Stimulated activated naive CD4-positive, alpha-beta T cell (primary cell): ENCODE measurements at places on chromosomes 5 and 9.

DNA sequence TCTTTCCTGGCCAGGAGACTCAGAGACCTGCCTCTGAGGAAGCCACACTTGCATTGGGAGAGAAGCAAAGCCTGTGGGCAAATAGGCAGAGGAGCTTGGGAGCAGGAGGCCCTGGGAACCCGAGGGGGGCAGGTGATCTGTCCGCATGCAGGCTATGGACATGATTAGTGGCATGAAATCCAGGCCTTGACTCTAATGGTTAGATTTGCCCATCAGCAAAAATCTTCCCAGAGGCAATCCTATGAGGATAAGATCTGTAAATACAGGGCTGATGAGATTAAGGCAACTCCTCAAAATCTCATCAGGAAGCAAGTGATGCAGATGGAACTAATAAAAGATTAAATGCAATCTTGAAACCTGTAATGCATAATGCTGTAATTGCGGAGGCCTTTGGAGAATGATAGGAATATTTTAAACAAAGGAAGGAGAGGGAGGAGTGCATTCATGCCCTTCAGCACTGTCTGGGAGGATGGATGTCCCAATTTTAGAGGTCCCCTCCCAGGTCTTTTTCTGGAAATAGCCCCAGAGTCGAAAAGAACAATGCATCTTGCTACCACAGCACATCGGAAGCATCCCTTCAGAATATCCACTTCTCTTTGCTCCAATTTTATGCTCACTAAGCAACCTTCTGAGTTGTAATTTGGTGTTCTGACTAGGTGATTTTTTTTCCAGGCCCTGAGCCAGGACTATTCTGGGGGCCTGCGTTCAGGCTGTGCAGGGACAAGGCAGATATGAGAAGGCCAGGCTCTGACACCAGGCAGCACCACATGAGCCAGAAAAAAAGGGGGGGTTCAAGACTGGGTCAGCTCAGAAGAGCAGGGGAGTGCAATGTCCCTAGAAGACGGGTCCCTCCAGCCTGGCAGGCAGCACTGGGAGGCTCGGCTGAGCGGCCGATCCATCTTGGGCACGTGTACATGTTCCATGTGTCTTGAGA lies 66.5 kb downstream of the MED10 start:
- DNase-seq, result no peak

- DNase-seq, result peak; percentile 27
Measured at GRCh38 chr5:149271195-149271715, 404 bp upstream of the AFAP1L1 start.

DNA sequence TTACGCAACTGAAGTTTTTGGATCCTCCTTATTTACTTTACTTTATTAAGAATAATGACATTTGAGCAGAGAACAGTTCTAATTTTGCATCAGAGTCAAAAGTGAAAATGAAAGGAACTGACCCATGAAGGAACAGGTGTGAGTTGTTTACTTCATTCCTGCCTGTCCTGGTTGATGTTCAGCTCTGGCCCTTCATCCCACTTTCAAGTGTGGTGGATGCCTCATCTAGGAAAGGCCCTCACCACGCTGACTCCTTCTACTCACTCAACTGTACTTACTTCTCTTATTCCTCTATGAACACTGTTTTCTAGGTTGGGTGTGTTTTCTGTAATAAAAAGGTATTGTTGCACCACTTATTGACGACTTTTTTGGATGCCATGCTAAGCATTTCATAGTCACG lies 61.8 kb upstream of the PLEKHG4B start:
- no peak for DNase-seq

GRCh38 chr5:87853541-87853940 lies 415.1 kb downstream of the TMEM161B start:
- no peak for DNase-seq

- DNase-seq, result no peak
Measured at GRCh38 chr9:35002623-35003022, 13.1 kb downstream of the DNAJB5 start.

DNA sequence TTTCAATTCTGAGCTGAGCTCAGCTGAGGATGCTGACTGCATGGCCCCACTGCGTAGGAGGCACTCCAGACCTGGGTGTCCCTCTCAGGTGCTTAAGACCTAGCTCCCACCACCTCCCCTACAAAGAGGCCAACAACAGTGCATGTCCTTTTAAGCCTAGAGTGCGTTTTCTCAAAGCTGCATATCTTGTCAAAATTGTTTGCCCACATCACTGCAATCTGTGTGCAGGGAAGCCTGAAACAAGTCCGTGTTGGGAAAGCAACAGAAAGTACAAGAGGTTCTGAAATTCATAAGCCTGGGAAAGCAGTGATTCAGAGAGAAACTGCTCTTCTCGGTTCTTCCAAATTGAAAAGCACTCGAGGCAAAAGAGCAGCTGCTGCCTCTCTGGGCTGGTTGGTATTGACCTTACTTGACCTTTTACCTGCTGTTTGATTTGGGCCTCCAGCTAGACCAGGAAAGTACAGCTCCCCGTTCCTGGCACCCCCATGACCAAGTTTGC lies 238.4 kb downstream of the NR2F1-AS1 start:
- no peak for DNase-seq

DNA sequence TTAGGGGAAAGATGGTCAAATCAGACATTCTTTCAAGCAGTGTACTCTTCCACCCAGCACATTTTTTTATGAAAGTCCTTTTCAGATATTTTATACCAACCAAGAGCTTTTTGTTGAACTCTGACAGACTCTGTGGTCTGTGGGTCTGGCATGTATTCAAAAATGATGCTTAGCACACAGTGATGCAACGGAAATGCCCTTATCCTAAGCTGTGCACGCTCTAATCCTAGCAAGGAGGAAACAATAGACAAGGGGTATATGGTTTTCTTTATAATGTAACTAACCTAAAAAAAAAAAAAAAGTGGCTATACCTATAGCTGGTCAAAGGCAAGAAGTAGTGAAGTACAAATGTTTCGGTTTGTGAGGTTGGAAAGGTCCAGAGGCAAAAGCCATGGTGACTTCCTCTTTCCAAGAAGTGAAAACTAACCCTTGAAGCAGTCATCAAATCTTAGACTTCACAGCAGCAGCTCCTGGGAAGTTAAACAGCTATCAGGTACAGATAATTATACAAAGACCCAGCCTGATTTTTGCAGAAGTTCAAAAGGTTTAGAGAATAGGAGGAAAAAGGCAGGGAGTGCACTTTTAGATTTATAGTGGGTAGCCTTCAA lies 82.5 kb downstream of the SEMA6A start:
- DNase-seq, result no peak

- no peak for DNase-seq
Measured at GRCh38 chr5:111143910-111144309, 51.8 kb downstream of the WDR36 start.

GRCh38 chr5:179792612-179793467 lies 946 bp upstream of the LTC4S start:
- no peak for DNase-seq

- no peak for DNase-seq
Measured at GRCh38 chr5:96997265-96997859, 61.5 kb downstream of the LNPEP start.

- DNase-seq, result no peak
Measured at GRCh38 chr9:133830310-133830709, 92.2 kb upstream of the SARDH start.

- no peak for DNase-seq
Measured at GRCh38 chr9:5509573-5509972, 758 bp upstream of the PDCD1LG2 start.

DNA sequence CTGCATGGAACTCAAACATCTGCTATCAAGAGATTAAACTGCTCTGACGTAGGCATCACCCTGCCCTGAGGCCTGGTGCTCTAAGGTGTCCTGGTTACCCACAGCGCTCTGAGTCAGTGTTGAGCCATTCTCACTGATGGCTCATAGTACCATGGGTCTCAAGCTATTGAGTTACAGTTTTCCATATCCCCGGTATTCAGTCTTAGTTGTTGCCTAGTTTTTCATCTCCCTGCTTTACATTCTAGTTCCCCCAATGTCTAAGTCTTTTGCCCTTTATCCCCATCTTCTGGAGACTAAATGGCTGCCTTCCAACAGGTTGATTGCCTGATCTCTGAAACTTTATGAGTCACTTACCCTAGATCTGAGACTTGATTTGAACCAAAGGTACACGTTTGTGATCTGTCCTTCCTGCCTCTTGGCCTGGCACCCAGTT lies 161.2 kb upstream of the PTGER4 start:
- no peak for DNase-seq

DNA sequence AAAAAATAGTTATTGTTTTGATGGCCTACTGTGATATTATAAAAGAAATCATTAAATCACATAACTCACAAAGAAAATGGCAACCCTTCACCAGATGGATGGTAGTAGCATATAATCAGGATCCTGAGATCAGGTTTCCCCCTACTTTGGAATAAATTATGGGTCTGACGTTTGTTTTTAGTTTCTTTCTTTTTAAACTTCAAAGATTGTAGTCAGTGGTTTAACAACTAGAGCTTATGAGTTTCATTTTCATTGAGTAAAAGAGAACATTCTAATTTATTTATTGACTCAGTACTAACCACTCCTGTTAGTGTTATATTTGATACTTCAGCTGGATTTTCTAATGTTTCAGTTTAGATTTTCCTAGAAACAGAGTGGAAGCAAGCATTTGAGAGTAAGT lies 218.0 kb upstream of the PCSK5 start:
- no peak for DNase-seq

- DNase-seq, result no peak
Measured at GRCh38 chr9:137502008-137502911, 43.1 kb upstream of the NSMF start.

- DNase-seq, result no peak
Measured at GRCh38 chr5:165477546-165477945, 1972.1 kb downstream of the MAT2B start.

- no peak for DNase-seq
Measured at GRCh38 chr9:132879457-132880323, 992 bp downstream of the SPACA9 start.

DNA sequence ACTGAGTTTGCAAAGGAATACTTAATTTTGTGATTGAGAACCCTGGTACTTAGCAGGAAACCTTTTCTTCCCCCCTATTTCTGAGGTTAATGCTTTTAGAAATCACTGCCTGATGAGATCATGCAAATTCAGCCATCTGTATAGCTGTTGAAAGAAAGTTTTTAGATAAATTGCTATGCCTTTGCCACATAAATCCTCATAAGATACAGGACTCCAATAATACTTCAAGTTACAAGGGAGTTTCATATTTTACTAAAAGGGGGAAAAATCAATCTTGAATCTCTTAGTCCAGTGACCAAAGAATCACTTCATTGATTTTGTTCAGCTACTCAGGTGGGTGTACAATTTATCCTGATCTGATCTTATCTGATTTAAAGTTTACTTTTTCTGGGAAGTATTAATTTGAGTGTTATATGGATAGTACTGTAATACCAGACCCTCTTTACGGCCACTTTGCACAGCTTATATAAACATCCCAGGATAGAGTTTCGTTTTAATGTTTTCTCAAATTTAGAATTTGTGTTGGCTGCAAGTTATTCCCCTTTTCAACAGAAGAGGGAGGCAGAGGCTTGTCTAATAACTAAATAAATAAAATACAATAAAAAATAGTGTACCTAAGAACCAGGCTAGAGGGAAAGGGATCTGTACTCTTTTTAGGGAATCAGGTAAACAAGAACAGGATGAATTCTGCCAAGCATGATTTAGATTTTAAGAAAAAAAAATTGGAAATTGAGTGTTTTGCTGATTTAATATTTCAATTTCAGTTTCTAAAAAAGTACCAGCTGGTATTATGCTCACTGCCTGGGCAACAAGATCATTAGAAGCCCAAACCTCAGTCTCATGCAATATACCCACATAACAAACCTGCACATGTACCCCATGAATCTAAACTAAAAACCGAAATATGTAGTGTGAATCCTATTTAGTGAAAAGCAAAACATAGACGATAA lies 69.1 kb downstream of the PSAT1 start:
- no peak for DNase-seq

DNA sequence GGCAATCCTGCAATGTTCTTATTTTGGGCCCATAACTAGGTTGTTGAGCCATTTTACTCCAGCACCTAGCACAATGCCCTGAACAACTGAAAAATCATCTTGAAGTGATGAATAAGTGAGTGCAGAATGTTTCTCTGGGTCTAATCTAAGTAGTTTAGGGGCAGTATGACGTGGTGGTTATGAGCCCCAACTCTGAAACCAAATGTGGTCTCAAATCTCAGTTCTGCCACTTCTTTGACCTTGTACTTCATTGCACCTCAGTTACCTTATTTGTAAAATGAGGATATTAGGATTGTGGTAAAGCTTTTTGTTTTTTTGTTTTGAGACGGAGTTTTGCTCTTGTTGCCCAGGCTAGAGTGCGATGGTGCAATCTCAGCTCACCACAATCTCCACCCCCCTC lies 80.9 kb upstream of the SNX2 start:
- no peak for DNase-seq

DNA sequence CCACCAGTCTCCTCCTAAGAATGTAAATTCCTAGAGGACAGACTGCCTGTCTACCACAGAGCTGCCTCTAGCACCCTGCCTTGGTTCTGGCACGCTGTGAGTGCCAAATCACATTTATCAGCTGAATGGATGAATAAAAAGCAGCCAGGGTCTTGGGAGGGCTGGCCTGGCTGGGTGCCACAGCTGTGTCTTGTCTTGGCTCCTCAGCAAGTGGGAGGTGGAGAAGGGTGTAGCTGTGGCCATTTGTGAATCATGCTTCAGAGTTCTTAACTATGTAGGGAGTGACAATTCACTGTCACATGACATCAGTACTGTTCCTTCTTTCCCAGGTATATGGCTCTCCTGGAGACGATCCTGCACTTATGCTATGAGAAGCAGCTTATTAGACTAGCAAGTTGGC lies 70.6 kb downstream of the DCP2 start:
- DNase-seq, result no peak

- no peak for DNase-seq
Measured at GRCh38 chr5:5542654-5543053, 120.2 kb downstream of the ICE1 start.

DNA sequence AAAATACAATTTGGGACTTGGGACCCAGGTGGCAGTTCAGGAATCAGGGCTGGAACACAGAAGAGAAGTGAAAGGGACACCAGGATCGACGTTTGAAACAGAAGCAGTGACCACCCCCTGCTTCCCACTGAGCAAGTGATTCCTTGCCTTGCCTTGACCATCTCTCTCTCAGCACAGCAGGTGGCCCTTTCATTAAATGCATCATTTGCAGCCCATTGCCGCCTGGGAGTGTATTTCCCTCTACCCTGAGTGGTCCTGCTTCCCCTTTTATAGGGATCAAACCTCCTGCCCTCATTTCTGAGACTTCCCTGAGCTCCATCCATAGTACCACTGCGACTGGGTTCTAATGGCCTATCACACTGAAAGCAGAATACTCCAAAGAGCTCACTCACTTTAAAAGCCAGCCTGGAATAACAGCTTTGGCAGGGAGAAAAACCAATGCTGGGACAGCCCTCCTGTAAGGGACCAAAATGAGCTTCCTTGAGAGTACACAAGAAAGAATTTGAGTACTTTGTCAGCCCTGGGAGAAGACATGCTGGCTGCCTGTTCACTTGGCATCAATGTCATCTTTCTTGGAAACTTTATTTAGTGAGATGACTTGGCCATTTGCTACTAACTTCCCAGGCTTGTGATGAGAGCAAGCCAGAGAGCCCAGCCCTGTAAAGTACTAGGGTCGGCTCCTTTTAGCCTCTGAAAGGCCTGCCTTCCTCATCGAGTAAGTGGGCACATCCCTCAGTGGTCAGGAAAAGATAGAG lies 149.7 kb downstream of the SLIT3 start:
- no peak for DNase-seq
